CD14-positive monocyte (primary cell): ENCODE measurements at places on chromosomes 7 and 10.

GRCh38 chr7:40297741-40298311 lies 163.0 kb downstream of the SUGCT start:
- H3K4me3 ChIP-seq = no peak overlapping the region
- H3K4me1 ChIP-seq = no peaks in the 10 kb centered on the region
- no peaks in the 10 kb centered on the region for H3K36me3 ChIP-seq
- no peaks in the 10 kb centered on the region for H3K27me3 ChIP-seq

GRCh38 chr7:25402532-25402931 lies 174.2 kb upstream of the NPVF start:
- no peaks in the 10 kb centered on the region for H3K36me3 ChIP-seq
- H3K27ac ChIP-seq = no peak overlapping the region
- no peak overlapping the region for H3K4me3 ChIP-seq
- DNase-seq = no peak
- H3K4me1 ChIP-seq = no peaks in the 10 kb centered on the region

DNA sequence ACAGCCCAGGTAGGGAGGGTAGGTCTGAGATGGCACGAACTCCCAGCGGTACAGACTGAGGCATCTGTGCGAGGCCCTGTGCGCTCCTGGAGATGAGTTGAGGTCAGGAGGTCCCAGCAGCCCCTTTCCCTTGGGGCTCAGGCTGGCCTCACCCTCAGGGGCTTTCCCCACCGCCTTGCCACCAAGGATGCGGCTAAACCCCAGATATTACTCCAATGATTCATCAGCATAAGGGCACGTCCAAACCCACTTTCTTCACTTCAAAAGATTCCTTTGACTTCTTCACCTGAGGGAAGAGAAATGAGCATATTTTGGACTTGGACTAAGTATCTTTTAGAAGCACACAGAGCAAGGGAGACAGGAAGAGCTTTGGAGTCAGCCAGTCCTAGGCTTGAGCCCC lies 20.3 kb downstream of the UROS start:
- no peak for DNase-seq
- H3K4me1 ChIP-seq = no peaks in the 10 kb centered on the region
- H3K27me3 ChIP-seq = no peaks in the 10 kb centered on the region
- H3K36me3 ChIP-seq = peaks cover 36% of the 10 kb centered on the region
- H3K4me3 ChIP-seq = no peak overlapping the region
- no peak overlapping the region for H3K27ac ChIP-seq

- no peak overlapping the region for H3K27ac ChIP-seq
- H3K4me1 ChIP-seq = peaks cover 8% of the 10 kb centered on the region
- DNase-seq = no peak
- peaks cover 64% of the 10 kb centered on the region for H3K27me3 ChIP-seq
Observed at GRCh38 chr10:23343591-23344240, 881 bp downstream of the C10orf67 start.

GRCh38 chr10:29055101-29055500 lies 233.8 kb upstream of the LYZL1 start:
- H3K27me3 ChIP-seq = no peaks in the 10 kb centered on the region
- no peak overlapping the region for H3K27ac ChIP-seq
- H3K36me3 ChIP-seq = no peaks in the 10 kb centered on the region
- peak; percentile 0 for DNase-seq
- H3K4me1 ChIP-seq = peaks cover 18% of the 10 kb centered on the region
- H3K4me3 ChIP-seq = no peak overlapping the region

- no peaks in the 10 kb centered on the region for H3K27me3 ChIP-seq
- H3K36me3 ChIP-seq = no peaks in the 10 kb centered on the region
- no peak overlapping the region for H3K27ac ChIP-seq
- peaks cover 19% of the 10 kb centered on the region for H3K4me1 ChIP-seq
- H3K4me3 ChIP-seq = no peak overlapping the region
Observed at GRCh38 chr7:37657816-37658215, 25.8 kb upstream of the GPR141 start.

DNA sequence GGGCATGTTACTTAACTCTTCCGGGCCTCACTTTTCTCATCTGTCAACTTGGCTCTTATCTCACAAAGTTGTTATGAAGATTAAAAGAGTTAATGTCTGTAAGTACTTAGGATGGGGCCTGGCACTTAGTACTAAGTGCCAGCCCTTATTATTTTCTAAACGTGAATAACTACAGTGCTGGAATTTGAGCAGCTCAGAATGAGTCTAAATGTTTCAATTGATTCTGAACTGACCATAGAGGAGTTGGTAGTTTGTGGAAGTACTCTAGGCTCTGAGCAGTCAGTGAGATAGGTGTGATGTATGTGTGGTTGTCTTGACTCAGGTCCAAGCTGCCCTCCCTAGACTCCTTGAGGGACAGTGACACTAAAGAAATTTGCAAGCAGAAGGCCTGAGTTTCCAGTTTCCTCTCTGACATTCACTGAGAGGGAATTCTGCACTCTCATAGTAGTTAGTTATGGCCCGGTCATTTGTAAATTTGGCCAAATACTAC lies 18.5 kb upstream of the JAZF1 start:
- H3K4me1 ChIP-seq = no peaks in the 10 kb centered on the region
- H3K4me3 ChIP-seq = no peak overlapping the region
- no peaks in the 10 kb centered on the region for H3K27me3 ChIP-seq
- no peaks in the 10 kb centered on the region for H3K36me3 ChIP-seq
- DNase-seq = no peak

- H3K27ac ChIP-seq = no peak overlapping the region
- H3K27me3 ChIP-seq = no peaks in the 10 kb centered on the region
Observed at GRCh38 chr7:15581352-15581951, 19.6 kb upstream of the AGMO start.

- no peak for DNase-seq
- H3K27ac ChIP-seq = no peak overlapping the region
- no peaks in the 10 kb centered on the region for H3K4me1 ChIP-seq
- H3K4me3 ChIP-seq = no peak overlapping the region
Observed at GRCh38 chr10:52334595-52334994, 20.5 kb downstream of the DKK1 start.

GRCh38 chr10:78846760-78847159 lies 222.0 kb upstream of the ZMIZ1 start:
- no peaks in the 10 kb centered on the region for H3K36me3 ChIP-seq
- no peak for DNase-seq
- H3K4me1 ChIP-seq = no peaks in the 10 kb centered on the region
- no peak overlapping the region for H3K4me3 ChIP-seq
- no peak overlapping the region for H3K27ac ChIP-seq

DNA sequence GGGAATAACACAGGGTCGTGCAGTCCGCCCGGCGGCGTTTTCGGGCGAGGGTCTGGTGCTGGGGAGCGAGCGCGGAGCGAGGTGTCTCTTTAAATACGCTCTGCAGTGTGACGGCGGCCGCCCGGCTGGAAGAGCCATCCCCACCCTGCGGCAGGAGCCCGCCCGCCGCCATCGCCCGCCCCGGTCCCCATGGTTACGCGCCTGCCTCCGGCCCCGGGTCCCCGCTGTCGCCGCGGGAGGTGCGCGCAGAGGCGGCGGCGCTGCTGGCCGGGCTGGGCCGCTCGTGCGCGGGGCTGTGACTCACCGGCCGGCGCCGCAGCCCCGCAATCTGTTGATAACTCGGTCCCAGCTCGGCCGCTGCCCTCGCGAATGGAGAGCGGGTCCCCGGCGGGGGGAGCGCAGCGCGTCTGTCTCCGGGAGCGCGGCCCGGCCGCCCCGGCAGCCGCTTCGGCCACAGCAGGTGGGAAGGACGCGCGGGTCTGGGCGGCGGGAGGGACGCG lies at the start of gene ADGRA1:
Gene ADGRA1 (plus strand): TSS at position 246 of the 500 bp plus-strand sequence. CDS start 986 bp downstream, outside the sequence.
- H3K36me3 ChIP-seq = no peaks in the 10 kb centered on the region
- no peak within 1 kb of the TSS for H3K4me3 ChIP-seq
- no peak within 1 kb of the TSS for H3K27ac ChIP-seq
- DNase-seq = no peak
- H3K4me1 ChIP-seq = no peaks in the 10 kb centered on the region

GRCh38 chr7:38178695-38179344 lies 775 bp downstream of the STARD3NL start:
- peak overlapping the region; percentile 69 for H3K27ac ChIP-seq
- peaks cover 27% of the 10 kb centered on the region for H3K4me1 ChIP-seq
- H3K36me3 ChIP-seq = no peaks in the 10 kb centered on the region

DNA sequence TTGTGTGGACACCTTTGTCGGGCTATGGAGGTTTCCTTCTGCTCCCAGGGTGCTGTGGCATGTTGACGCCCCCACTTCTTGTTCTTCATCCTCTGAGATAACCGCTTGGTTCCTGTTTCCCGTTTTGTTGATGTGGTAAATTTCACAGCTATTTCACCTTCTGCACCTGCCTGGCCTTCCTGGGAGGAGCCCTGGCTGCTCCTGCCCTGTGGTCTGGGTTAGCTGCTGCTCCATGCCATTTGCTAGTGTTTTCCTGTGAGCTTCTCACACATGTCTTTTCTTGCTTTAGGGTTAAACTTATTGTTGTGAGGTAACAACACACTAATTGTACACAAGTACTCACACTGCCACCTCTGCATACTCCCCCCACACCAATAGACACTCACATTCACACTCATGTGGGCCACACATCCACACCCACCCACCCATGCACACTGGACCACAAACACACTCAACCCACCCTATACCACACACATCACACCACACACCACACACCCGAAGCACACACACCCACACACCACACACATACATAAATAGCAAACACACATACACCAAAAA lies 46.5 kb upstream of the MSMB start:
- H3K4me1 ChIP-seq = peaks cover 30% of the 10 kb centered on the region
- no peak overlapping the region for H3K27ac ChIP-seq
- DNase-seq = no peak
- H3K4me3 ChIP-seq = no peak overlapping the region

DNA sequence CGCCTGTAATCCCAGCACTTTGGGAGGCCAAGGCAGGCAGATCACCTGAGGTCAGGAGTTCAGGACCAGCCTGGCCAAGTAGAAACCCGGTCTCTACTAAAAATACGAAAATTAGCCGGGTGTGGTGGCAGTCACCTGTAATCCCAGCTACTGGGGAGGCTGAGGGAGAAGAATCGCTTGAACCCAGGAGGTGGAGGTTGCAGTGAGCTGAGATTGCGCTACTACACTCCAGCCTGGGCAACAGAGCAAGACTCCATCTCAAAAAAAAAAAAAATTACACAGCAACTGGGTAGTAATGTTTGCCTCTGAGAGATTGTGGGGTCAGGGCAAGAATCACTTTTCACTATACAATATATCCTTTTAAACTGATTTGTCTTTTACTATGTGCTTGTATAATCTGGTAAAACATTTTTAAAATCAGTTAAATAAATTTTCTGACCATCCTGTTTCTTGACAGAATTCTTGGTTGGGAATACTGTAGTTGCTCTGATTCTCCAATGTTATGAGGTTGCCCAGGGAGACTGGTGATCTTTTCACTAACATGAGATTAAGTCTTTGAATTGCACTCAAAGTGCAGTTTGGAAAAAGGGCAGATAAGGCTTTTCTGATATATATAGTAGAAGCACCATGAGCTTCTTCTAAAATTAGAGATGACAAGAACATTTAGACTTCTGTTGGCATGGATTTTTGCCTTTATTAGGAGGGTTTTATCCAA lies 1.5 kb downstream of the ENTPD7 start:
- peaks cover 26% of the 10 kb centered on the region for H3K36me3 ChIP-seq
- no peaks in the 10 kb centered on the region for H3K27me3 ChIP-seq
- no peak for DNase-seq
- no peak overlapping the region for H3K4me3 ChIP-seq
- peaks cover 36% of the 10 kb centered on the region for H3K4me1 ChIP-seq

DNA sequence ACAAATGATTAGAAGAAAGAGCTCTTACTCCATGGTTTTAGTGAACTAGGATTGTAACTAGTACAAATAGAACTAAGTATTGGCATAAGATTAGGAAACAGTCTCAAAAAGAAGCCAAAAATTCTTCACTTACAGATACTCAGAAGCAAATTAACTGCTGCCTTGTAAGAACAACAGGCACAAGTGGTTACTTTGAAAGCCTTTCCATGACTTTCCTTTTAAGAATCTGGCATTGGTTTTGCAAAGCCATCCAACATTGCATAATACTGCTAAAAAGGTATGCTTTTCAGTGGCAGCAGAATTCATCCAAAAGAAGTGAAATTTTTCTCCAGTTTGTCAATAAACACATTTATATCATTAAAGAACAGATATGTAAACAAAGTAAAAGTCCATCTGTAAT lies 126.8 kb upstream of the ODAD2 start:
- no peak overlapping the region for H3K4me3 ChIP-seq
- H3K27ac ChIP-seq = no peak overlapping the region
- H3K27me3 ChIP-seq = no peaks in the 10 kb centered on the region
- H3K4me1 ChIP-seq = no peaks in the 10 kb centered on the region
- DNase-seq = no peak
- H3K36me3 ChIP-seq = peaks cover 77% of the 10 kb centered on the region

DNA sequence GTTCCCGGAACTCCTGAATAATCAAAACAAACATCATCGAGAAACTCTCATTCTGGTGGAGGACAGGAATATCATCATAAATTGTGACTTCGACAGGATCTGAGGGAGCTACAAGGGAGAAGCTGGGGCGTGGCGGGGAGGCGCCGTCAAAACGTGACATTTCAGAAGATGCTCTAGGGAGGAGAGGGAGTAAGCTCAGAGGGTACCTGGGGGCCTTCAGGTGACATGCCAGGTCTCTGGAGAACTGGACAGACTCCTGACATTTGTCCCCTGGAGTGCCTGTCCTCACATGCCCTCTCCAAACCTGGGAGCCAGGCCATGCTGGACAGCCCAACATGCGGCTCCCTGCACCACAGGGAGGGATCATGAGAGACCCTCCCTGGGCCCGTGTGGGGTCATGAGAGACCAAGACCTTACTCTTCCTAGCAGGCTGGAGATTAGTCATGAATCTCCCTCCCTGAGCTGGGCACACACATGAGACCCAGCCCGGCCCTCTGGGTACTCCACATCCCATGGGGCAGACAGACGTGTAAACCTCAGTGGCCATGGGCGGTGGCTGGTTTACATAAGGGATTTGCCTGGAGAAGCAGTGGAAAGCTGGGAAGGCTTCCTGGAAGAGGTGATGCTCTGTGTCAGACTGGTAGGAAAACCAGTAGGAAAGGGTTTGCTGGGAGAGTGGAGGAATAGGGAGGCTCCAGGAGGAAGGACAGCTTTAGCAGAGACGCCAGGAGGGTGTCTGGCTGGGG lies 81.0 kb downstream of the MYL10 start:
- no peaks in the 10 kb centered on the region for H3K27me3 ChIP-seq
- DNase-seq = no peak
- no peak overlapping the region for H3K4me3 ChIP-seq
- H3K4me1 ChIP-seq = no peaks in the 10 kb centered on the region

DNA sequence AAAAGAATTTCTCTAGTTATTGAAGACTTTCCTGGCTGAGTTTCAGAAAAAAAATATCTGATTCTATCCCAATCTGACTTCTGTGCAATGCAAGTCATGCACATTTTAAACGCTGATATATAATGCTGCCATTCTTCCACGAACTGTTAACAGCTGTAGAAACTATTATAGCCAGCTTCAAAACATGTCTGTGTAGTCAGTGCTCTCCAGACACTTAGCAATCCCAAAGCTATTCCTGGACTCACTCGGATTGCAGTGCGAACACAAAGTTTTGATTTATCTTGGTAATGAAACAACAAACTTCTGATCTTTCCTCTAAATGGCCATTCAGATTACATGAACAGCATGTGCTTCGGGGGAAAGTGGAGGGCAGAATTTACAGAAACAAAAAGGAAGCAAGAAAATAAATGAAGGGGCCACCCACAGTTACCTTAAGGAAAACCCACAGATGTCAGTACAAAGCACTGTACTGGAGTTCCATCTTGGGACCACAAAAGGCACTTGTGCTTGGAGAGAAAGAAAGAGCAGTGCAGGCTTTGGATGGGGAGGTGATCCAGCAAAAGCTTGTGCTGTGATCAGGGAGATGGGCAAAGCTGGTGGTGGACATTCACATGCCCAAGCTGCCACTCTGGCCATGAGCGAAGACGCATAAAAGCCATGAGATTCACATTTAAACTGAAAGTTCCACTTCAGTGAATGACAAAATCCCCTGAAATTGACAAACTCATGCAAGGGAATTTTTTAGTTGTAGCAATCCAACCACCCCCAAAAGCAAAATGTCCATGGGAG lies 32.1 kb upstream of the ADO start:
- peaks cover 5% of the 10 kb centered on the region for H3K27me3 ChIP-seq
- H3K27ac ChIP-seq = no peak overlapping the region
- no peaks in the 10 kb centered on the region for H3K4me1 ChIP-seq
- H3K36me3 ChIP-seq = no peaks in the 10 kb centered on the region
- no peak for DNase-seq
